ENCODE measurements at places on chromosomes 1 and 21.

- DNase-seq = no peak
Measured at GRCh38 chr1:4394366-4394765, 260.0 kb upstream of the AJAP1 start.

DNA sequence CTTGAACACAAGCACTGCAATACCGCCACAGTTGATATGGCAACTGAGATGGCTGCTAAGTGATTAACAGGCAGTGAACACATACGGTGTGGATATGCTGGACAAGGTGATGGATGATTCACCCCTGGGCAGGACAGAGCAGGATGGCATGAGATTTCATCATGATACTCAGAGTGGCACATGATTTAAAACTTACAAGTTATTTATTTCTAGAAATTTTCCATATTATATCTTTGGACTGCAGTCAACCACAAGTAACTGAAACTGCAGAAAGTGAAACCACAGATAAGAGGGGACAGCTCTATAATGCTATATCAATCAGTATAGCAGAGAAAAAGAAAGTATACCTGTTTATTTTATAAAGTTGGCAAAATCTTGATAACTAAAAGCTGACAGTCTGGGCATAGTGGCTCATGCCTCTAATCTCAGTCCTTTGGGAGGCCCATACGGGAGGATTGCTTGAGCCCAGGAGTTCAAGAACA, 47.9 kb downstream of the PHACTR4 start:
- no peak for DNase-seq

DNA sequence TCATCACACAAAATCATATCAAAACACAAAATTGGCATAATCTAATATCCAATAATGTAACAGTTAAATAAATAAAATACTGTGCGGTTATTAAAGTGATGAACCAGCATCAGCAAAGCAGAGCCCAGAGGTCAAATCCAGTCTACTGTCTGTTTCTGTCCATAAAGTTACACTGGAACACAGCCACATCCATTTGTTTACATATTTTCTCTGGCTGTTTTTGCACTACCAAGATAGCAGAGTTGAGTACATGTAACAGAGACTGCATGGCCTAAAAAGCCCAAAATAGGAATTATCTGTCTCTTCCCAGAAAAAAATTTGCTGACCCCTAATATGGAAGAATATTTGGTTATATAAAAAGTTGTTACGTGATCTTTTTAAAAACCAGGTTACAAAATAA, 242.2 kb upstream of the DMRTA2 start:
- DNase-seq = no peak

- DNase-seq = peak; percentile 74
Measured at GRCh38 chr21:44892536-44893277, 19.2 kb upstream of the PTTG1IP start.

DNA sequence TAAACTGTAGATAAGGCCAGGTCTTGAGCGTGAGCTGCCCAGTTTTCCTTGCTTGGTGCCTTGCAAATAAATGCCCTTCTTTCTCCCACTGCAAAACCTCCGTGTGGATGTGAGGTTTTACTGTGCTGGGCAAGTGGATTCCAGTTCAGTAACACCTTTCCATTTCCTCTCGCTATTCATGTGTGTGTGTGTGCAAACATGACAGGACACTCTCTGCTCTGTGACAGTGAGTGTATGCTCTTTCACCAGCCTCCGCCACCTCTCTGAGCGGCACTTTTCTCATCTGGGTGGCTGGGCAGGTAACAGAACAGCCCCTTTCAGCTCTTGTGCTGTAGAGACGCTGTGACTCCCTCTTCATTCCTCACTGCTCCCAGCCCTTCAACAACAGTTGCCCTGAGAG, 23.9 kb downstream of the CNIH3 start:
- DNase-seq = no peak

DNA sequence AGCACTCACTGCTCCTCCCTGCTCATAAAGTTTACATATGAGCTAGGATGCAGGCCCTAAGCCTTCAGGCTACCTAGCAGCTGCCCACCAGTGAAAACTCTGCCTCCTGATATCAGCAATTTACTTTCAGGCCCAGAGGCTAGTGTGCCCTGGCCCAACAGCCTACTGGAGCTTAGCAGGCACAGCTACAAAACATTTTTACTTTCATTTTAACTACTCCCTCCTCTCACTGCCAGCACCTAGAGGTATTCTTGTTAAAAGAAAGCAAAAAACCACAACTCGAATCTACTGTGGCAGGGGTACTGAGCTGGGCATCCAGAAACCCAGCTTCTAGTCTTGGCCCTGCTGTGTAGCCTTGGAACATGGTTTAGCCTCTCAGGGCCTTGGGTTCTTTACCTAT, 5.8 kb upstream of the LORICRIN start:
- DNase-seq = no peak

DNA sequence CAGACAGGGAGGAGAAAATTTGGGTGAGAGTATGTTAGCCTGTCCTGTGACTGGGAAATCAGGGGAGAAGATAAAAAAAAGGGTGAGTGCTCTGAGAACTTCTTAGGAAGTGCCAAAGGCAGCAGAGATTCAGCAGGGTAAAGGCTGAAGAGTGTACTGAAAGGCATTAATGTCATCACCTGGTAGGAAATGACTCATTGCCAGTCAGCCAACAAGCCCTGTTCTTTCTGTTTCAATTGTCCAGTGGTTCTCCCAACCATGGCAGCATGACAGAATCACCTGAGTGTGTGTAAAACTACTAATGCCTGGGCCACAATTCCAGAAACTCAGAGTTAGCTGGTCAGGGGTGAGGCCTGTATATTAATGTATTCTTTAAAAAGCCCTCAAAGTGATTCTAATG, 83.5 kb downstream of the INTS7 start:
- no peak for DNase-seq

- DNase-seq = no peak
Measured at GRCh38 chr1:66679140-66679539, 73.1 kb upstream of the DYNLT5 start.

DNA sequence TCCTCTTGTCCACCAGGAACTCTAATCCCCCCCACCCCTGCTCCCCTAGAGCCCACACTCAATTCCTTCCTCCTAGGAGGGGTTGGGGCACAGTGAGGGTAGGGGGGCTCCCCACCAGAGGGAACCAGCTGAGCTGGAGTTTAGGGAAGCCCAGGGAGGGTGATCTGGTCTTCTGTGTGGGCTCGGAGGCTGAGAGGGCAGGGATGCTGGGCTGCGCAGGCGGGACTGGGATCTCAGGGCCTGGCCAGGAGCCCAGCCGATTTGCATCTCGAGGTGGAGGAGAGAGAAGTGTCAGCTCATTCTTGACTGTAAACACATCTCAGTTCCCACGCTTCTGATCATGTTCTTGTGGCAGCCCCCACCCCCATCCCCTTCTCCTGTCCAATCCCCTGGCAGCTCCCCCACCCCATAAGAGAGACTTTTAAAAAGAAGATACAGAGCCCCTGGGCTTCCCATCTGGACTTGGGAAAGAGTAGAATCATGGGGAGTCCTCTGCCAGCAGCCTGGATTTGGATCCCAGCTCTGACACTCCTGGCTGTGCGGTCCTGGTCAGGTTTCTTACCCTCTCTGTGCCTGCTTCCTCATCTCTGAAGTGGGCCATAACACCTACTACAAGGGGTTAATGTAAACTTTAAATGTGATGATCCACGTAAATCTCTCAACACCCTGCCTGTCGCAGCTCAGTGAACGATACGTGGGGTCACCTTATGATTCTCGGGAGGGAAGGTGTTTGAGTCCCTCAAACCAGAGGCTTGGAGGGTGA, 6.6 kb downstream of the PEAR1 start:
- DNase-seq = no peak

GRCh38 chr1:39727221-39727931, 11.3 kb upstream of the PPIE start:
- DNase-seq = no peak
